ENCODE measurements at places on chromosomes 11 and 22.

DNA sequence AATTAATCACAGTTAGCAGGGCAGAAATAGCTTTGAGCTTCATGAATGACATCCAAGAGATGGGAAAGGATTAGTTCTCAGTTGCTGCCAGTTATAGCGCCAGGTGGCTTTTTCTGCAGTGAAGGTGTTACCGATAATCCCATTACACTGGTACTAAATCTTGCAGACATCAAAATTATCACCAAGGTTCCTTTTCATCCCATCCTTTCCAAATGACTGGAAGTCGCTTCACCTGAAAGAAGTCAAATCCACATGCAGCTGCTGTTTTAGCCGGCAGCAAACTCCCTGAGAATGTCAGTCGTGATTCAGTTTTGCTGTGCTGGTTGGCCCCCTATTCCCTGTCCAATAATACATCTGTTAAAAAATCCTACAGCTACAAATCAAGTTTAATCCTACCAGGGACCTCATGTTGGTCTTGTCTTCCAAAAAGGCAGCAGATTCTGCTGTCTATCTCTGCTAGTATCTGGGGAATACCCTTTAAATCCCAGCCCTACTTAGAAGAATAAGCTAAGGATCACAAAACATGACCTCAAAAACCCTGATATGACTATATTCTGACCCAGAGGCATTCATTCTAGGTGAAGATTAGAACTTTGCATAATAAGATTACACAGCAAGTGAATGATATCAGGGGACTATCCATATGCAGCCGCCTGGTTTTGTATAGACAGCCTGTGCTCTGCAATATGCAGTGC is 31.7 kb downstream of the IMMP1L start:
- no peak for DNase-seq

DNA sequence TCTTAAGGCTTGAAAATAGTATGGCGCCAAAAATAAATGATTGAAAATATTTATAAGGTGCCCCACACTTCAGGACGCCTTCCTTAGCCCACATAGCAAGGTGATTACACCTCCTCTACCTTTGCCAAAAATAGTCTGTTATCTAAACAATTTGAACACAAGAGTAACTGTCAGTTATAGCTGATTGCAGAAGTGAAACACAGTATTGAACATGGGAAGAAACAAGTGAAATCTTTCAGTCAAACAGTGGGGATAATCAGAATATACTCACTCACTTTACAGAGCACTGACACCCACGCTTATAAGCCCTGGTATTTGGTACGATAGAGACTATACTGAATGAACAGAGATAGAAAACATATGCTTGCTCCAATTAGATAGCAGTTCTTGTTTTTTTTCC is 203.1 kb downstream of the RAB38 start:
- no peak for DNase-seq

- DNase-seq: no peak
Measured at GRCh38 chr22:43404673-43405385, 7.0 kb upstream of the MPPED1 start.

DNA sequence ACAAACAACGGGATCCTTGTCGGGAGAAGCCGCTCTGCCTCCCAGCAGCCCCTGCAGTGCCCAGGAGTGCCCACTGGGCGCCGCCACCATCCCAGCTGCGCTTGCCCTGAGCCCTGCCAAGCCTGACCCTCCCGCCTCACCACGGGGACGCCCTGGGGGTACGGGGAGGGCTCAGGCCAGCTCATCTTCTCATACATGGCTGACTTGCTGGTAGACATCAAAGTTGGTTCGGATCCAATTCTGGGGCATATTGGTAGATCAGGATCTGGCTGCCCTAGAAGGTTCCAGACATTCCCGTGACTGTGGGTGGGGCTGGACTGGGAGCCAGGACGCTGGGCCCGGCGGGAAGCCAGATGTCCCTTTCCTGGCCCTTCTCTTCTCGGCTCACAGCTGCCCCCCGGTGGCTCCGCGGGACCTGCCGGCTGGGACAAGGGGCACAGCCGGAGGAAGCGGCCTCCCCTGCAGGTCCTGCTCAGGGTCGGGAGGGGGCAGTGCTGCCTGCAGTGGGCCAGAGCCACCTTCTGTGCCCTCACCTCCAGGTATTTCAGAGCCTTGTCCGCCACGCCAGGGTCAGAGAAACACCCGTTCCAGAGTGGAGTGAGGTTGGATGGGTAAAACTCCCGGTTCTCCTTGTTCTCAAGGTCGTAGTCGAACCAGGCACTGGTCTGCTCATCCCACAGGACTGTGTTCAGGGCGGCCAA is 10.6 kb upstream of the TREH start:
- peak; percentile 71 for DNase-seq

DNA sequence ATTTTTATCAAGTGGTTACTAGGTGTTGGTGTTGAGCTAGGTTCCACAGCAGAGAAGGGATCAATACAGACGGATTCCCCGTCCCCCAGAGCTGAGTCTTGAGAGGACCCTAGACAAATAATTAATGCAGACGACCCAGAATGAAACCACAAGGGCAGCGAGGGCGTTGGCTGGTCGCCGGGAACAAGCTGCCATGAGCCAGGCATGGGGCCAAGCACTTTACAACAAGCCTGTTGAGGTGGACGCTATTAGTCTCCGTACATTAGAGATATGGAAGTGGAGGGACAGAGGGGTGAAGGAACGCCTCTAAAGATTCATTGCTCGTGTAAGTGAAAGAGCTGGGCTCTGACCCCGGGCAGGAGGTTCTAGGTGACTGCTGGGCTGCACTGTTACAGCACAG is 77.1 kb upstream of the EIF3D start:
- DNase-seq: no peak

- no peak for DNase-seq
Measured at GRCh38 chr11:82842019-82842418, 58.2 kb downstream of the PRCP start.

DNA sequence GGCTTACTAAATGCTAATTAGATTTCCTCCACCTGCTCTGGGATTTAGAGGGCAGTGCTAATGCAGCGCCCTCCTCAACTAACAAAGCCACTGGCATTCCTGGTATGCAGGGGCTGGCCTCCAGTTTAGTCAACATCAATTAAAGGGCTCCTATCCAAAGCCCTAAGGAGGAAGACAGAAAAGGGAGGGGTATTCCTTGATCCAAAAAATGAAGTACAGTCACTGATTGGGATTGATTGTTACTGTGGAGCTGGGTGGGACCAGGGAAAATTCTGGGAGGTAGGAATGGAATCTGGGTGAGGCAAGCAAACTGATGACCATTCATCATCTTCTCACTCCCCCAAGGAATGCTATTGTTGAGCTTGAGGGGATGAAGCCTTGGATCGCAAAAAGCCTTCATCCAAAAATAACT is 52.2 kb downstream of the GAB2 start:
- DNase-seq: no peak

GRCh38 chr11:70040869-70041501 is 37.1 kb upstream of the ANO1 start:
- DNase-seq: no peak

- no peak for DNase-seq
Measured at GRCh38 chr22:16957781-16958180, 50.2 kb downstream of the GAB4 start.

- no peak for DNase-seq
Measured at GRCh38 chr11:104668797-104669463, 229.3 kb downstream of the CASP12 start.

DNA sequence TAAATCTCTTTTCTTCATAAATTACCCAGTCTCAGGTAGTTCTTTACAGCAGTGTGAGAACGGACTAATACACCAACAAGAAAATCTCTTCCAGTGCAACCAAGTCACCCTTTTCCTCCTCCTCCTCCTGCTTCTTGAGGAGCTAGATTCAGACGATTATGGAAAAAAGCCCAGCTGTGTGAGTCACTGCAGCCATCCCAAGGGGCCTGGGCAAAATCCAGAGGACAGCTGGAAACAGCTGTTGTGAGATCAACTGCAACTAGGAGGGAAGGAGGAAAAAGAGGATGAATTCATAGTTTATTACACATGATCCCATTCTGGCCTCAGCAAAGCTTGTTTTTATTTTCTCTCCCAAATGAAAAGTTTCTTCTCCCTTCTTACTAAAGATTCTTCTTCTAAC is 32.9 kb downstream of the RBFOX2 start:
- DNase-seq: no peak

GRCh38 chr11:57815476-57815875 is 53.9 kb downstream of the CTNND1 start:
- no peak for DNase-seq

GRCh38 chr22:27632451-27633295 is 168.9 kb downstream of the MN1 start:
- DNase-seq: no peak

- DNase-seq: no peak
Measured at GRCh38 chr11:30855383-30856006, 269.3 kb upstream of the MPPED2 start.

DNA sequence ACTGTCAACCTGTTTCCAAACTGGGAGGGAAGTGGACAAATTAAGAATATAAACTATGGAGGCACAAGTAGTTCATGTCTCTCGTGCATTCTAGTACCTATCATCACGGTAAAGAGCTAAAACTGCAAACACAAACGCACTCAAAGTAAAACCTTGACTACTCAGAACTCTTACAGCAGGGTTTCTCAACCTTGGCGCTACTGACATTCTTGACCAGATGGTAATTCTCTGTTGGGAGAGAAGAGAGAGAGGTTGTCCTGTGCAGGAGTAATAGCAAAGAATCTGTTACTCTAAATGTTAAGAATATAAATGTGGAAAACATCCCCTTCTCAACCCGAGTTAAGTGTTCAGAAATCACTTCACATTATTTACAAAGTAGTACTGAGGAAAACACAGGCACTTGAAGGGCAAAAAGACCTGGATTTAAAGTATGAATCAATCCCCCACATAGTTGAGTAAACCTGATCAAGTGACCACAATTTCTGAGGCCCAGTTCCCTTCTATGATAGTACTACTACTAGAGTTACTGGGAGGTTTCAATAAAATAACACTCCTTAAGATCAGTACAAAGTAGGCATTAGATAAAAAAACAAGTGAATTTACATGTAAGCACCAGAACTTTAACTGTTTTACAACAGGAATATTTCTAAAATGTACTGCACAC is 73.1 kb upstream of the ARHGAP32 start:
- DNase-seq: no peak

DNA sequence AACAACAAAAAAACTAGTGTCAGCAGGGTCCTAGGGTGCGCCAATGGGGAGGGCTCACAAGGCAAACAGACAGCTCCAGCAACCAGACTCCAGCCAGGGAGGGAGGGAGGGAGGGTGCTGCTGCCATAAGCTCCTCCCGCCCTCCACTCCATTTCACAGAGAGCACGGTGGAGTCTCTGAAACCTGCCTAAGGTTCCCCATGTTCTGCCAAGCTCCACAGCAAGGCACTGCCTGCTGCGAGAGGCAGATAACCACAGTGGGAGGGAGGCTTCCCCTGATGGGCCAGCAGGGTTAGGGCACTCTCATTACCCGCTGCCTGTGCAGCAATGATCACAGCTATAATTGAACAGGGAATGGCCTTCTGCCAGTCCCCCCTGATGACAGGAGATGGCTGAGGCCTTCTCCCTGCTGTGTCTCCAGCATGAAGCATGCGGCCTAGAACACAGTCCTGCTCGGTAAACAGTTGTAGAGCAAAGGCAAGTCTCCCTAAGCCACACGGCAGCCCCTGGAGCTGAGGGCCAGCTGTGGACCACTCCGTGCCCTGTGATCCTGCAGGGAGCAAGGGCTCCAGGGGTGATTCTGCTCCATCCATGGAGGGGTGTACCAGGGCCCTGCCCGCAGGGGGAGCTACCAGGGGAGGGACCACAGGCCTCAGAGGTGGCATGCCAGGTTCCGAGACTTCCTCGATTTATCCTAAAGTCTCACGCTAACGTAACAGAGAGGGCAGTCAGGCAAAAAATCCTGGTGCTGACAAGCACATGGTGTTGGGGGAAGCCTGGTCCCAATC is 42.9 kb downstream of the PC start:
- no peak for DNase-seq

- no peak for DNase-seq
Measured at GRCh38 chr11:108494182-108494581, 4.0 kb downstream of the POGLUT3 start.

GRCh38 chr11:70650075-70650909 is 252.0 kb downstream of the CTTN start:
- DNase-seq: peak; percentile 84

- DNase-seq: no peak
Measured at GRCh38 chr11:2396471-2396870, 4.1 kb upstream of the TSSC4 start.

DNA sequence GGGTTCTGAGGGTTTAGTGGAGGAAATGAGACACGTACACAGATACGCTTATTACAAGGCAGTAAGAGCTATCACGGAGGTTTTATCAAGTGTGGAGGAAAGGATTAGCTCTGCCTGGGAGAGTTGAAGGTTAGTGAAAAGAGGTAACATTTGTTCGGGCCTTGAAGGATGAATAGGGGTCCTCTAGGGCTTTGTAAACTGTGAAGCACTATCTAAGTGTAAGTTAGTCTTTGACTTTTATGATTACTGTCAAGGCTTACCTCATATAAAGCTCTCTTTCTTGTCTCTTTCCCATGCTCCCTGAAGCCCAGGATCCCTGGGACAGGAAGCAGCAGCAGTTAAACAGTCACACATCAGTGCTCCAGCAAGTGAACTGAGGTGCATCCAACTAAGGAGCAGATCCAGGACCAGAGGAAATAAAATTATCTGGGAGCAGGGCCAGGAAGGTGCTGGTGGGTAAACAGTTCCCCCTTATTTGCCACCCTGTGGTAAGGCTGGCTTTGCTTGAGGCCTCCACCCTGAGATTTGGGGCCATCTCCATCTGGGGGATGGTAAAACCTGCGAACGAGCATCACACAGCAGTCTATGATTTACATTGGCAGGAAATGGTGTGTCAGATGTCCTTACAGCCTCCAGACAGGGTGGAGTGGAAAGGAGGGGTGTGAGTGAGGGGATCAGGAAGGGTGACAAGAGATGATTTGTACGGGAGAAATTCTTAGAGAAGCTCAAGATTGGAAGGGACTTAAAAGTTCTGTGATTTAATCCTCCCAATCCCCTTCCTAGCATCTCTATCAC is 27.2 kb downstream of the GVQW3 start:
- DNase-seq: no peak

GRCh38 chr11:72969894-72970335 is 155.7 kb downstream of the ATG16L2 start:
- no peak for DNase-seq

DNA sequence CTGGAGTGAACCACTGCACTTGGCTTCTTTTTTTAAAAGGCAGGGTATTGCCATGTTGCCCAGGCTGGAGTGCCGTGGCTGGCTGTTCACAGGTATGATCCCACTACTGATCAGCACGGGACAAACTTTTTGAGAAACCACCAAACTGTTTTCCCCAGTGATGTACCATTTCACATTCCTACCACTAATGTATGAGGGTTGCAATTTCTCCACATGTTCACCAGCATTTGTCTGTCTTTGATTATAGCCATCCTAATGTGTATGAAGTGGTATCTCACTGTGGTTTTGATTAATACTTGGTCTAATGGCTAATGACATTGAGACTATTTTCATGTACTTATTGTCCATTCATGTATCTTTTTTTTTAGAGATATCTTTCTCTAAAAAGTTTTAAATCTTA is 41.5 kb upstream of the EP300 start:
- DNase-seq: no peak

- DNase-seq: no peak
Measured at GRCh38 chr11:71249301-71249700, 3.1 kb downstream of the SHANK2 start.

- DNase-seq: no peak
Measured at GRCh38 chr11:121931748-121932352, 184.2 kb downstream of the BLID start.

- DNase-seq: no peak
Measured at GRCh38 chr11:36775130-36775529, 177.1 kb upstream of the RAG2 start.

GRCh38 chr11:2791139-2791520 is 91.3 kb upstream of the KCNQ1OT1 start:
- no peak for DNase-seq

Measured in DND-41 (cell line).